ENCODE measurements at places on chromosomes 4 and X.

DNA sequence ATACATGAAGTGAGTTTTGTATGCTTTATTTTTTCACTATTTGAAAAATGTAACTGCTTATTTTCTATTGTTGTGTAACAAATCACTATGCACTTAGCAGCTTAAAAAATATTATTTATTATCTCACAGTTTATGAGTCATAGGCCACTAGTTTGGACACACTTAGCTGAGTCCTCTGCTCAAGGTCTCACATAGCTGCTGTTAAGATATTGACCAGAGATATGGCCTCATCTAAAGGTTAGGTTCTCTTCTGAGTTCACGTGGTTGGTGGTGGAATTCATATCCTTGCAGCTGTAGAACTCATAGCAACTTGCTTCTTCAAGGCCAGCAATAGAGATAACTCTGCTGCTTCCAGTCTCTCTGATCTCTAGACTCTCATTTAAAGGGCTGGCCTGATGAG is 534.4 kb downstream of the SPRY1 start:
- no peak for DNase-seq

DNA sequence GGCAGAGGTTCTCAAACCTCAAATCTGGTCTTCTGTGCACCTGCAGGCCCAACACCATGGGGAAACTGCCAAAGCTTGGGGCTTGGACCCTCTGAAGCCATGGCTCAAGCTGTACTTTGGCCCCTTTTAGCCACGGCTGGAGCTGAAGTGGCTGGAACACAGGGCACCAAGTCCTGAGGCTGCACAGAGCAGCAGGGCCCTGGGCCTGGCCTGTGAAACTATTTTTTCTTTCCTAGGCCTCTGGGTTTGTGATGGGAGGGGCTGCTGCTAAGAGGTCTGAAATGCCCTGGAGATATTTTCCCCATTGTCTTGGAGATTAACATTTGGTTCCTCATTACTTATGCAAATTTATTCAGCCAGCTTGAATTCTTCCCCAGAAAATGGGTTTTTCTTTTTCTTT is 18.3 kb upstream of the PI4K2B start:
- no peak for DNase-seq

GRCh38 chr4:24800325-24800895 is 5.0 kb downstream of the SOD3 start:
- no peak for DNase-seq

DNA sequence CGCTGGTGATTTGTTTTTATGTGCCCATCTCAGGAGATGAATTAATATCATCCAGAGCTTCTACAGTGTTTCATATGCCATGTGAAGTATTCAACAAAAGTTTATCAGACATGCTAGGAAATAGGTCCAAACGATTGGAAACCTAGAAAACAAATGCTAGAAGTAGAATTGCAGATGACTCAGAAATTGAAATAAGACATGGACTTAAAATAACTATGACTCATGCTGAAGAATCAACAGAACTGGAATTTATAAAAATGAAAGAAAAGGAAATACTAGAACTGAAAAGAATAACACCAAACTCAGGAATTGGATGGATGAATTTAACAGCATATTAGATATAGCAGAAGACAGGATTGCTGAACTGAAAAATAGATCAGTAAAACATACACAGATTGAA is 172.7 kb upstream of the GIMD1 start:
- DNase-seq: no peak

GRCh38 chrX:129768186-129768585 is 11.6 kb upstream of the SASH3 start:
- no peak for DNase-seq

DNA sequence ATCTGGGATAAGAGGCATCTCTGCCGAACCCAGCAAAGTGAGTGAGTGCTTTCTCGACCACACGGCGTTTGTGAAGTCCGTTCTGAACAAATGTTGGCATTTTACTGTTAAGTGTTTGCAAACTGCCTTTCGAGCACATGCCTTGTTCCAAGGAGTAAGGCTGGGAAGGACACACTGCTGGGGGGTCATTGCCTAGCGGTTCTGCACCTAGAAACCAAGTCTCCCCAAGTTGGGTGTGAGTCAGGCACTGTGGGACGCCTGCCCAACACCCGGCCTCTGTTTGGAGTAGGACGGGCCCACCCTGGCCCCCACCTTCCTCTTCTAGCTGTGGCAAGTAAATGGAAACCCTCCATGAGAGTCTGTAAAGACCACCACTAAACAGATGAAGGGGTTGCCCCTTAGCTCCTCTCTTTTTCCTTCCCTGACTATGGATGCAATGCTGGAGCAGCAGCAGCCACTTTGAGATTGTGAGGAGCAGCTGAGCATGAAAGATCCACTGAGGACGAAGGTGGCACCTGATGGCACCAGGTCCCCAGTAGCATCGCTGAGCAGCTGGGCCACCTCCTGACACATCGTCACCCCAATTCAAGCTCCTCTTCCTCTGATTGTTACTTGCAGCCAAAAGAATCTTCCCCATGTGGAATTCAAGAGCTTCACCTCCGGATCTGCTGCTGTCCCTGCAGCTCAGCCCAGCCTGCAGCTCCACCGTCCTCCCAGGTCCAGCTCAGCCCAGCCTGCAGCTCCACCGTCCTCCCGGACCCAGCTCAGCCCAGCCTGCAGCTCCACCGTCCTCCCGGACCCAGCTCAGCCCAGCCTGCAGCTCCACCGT is 6.3 kb downstream of the CPLX1 start:
- no peak for DNase-seq

- no peak for DNase-seq
Observed at GRCh38 chr4:64617800-64618199, 208.6 kb upstream of the TECRL start.

DNA sequence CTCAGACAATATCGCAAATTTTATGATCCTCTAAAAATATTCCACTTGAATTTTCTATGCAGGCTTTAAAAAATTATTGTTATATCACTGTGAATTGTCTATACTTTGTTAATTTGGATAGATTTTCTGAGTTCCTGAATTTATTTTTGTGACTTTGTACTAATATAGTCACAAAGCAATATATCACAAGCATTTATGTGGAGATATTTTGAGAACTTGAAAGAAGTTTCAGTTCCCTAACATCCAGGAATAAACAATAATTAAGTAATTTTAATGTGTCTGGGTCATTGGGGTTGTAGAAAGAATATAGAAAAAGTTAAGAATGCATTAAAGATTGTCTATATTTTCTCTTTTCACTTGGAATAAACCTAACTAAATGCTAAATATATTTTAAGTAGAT is 32.0 kb downstream of the CXCL8 start:
- DNase-seq: no peak

DNA sequence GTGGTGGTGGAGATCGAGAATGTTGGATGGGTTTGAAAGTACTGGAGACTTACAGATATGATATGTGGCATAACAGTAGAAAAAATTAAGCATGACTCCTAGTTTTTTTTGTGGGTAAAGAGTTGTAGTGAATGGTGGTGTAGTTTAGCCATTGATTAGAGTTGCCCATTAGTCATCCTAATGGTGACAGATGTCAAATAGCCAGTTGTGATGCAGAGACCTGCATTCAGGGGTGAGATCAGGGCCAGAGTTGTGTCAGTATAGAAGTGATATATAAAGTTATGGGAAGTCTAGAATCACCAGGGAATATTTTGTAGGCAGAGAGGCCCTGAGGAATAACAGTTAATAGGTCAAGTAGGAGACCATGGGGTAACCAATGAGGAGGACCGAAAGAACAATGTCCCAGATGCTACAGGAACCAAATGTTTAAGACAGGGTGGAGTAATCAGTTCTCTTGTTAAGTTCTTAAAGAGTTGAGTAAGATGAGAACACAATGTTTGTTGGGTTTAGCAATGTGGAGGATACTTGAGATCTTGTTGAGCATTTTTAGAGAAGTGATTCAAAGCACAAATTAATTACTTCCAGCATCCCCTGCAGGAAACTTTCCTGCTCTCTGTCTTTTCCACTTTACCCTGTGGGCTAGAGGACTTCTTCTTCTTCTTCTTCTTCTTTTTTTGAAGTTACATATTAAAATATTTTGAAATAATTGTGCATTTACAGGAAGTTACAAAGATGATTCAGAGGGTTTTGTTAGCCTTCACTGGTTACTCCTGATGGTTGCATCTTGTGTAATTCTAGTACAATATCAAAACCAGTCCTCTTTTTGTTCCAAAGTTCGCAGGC is 13.3 kb downstream of the SGMS2 start:
- peak; percentile 90 for DNase-seq

GRCh38 chrX:9874483-9874882 is 88.3 kb downstream of the SHROOM2 start:
- DNase-seq: no peak

DNA sequence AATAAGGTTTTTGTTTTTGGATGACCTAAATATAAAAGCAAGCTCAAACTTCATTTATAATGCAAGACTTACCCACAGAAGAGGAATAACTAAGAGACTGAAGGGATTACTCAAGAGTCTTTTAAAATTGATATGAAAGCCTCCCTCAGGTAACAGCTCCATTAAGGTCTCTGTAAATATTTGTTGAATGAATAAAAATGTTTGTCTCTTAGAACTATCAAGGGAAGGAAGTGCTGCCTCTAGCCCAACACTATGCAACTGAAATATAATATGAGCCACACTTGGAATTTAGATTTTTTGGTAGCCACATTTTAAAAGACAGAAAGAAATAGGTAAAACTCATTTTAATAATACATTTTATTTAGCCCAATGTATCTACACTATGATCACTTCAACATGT is 127.8 kb downstream of the SH3RF1 start:
- no peak for DNase-seq

DNA sequence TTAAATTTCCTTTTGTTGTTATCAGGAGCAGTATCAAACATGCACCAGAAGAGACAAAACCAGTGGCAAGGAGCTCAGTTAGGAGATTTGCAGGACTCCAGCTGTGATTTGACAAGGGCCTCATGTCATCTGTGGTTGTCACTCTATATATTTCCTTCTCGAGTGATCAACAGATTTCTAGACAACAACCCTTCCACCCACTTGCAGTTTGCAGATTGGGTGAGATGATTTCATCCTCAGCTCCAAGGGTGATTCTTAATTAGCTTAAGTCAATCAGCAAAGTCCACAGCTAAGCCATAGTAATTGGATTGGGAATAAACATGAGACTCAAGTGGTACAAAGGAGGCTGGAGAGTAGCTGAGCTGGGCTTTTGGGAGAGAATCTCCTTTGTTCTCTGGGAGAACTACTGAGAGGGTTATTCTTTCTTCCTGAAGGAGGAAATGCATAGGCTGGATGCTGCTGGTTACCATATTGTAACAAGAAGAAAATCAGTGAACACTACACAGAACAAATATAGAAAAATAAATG is 192.8 kb downstream of the PPARGC1A start:
- DNase-seq: no peak

GRCh38 chr4:48340276-48340964 is 909 bp upstream of the SLAIN2 start:
- peak; percentile 80 for DNase-seq

- DNase-seq: no peak
Observed at GRCh38 chr4:153019906-153020305, 83.8 kb downstream of the FHDC1 start.

GRCh38 chrX:10612215-10612614 is 8.2 kb downstream of the MID1 start:
- DNase-seq: no peak

GRCh38 chr4:3041192-3042142 is 32.9 kb downstream of the HTT-AS start:
- peak; percentile 83 for DNase-seq

DNA sequence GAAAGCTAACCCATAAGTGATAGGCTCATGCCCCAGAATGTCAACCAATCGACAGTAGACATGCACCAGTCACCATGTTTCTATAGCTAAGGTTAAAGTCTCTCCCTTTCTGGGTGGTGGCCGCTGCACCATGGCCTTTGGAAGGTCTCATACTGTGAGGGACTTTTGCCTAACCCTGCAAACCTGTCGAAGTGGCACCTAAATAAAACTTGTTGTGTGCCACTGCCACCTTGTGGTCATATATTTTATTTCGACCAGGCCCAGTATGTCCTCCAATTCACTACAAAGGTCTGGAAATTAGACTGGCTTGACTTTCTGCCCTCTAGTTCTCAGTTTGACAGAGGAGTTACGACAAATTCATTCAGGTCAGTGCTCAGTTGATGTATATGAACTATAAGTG is 163.1 kb downstream of the SMARCA1 start:
- peak; percentile 67 for DNase-seq

DNA sequence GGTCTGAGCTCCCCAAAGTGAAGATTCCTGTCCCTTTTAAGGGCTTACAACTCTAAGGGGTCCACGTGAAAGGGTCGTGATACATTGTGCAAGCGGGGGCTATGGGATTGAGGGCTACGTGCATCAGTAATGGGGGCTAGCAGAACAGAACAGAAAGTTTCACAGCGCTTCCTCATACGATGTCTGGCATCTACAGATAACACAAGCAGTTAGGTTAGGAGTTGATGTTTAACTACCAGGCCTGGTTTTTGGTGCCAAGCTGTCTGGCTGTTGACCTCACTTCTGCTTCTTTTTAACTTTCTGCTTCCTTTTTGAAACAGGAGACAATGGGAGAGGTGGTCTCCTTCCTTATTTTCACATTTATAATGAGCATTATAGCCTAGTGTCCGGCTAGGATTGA is 368.6 kb upstream of the CXorf51A start:
- DNase-seq: no peak

DNA sequence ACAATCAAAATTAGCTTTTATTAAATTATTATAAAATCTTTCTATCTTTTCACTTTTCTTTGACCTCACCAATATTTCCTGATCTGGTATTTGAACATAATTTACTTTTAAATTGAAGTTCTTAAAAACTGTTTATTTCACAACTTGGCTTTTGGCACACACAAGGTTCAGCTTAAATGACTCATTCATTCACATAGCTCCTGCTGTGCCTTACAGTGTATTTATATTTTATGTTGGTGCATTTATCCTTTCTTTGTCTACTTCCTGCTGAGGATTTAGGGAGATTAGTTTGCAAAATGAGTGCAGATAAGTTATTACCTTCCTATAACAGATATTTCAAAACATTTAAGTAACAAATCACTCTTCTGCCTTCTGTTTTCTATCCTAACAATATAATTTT is 430.6 kb downstream of the DTHD1 start:
- no peak for DNase-seq

DNA sequence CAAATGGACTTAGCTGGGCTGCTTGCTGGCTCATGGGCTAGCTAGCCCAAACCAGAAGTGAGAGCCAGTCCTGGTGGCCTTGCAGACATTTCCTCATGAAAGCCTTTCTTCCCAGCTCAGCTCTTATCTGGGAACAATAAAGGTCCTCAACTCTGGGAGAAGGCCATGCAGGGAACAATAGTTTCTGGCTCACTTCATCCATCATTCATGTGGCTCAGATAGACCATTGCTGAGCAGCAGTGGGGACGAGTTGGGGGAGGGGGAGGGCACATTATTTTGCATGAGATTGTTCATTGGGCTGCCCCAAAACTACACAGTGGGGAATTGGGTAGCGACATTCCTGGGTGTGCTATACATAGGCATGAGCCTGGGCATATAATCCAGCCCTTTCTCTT is 47.6 kb downstream of the NHSL2 start:
- DNase-seq: no peak

GRCh38 chr4:128675083-128675482 is 134.4 kb upstream of the JADE1 start:
- DNase-seq: no peak

DNA sequence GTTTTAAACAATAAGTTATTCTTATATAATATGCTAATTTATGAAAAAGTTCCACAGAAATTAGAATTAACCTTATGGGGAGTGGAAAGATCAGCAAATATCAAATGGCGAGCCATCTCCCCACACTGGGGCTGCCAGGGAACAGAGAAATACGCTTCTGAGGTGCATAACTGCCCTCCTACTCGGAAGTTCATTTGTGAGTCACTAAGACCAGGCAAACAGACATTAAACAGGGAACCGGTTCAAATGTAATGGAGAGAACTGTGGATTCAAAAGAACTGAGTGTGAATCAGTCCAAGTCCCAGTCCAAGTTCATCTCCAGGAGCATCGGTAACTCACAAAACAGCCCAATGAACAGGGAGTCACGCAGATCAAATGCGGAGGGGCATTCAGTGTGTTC is 11.4 kb upstream of the S100G start:
- no peak for DNase-seq
